ENCODE measurements at places on chromosomes 13 and 19. TPM values are rescaled to one million over a fixed set of nuclear protein-coding genes. Genes with fewer than 3 reads are reported as not detected.

TMIGD2 gene
- not detected for total RNA-seq

DNAAF3 gene
- not detected for total RNA-seq

ZNF296 gene
- total RNA-seq = 1.3 TPM

- H3K4me3 ChIP-seq = no peak overlapping the region
- no peak overlapping the region for H3K27ac ChIP-seq
- no peak for DNase-seq
- H3K4me1 ChIP-seq = no peaks in the 10 kb centered on the region
Measured at GRCh38 chr13:102376318-102376717, 25.5 kb downstream of the FGF14 start.

- no peaks in the 10 kb centered on the region for H3K4me1 ChIP-seq
- no peak overlapping the region for H3K27ac ChIP-seq
- DNase-seq = no peak
- H3K27me3 ChIP-seq = no peaks in the 10 kb centered on the region
Measured at GRCh38 chr19:5697022-5697889, 7.2 kb downstream of the RPL36 start.

COX7A1 gene
- 69.3 TPM for total RNA-seq

DNA sequence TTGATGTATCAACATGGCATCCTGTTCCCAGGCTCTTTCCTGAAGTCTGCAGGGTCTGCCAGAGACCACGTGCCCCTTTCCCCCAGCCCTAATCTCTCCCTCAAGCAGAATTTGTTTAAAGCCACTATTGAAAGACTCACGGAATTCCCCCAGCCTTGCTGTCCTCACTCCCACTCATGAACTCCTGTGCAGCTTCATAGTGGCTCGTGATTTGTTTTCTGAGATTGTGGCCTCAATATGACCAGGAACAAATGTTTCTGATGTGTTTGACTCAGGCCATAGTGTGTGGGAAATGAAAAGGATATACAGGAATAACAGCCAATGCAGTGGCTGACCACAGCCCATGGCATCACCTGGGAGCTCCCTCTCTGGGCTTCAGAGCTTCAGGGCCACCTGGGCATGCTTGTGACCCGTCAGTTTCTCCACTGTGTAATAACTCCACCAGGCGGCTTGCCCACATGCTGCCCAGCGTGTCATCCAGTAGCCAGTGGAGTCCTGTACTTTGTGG lies 8.1 kb upstream of the SERPINE3 start:
- no peaks in the 10 kb centered on the region for H3K4me1 ChIP-seq
- no peak overlapping the region for H3K4me3 ChIP-seq
- H3K36me3 ChIP-seq = no peaks in the 10 kb centered on the region
- no peak for DNase-seq

GRCh38 chr13:85601526-85601925 lies 197.7 kb downstream of the SLITRK6 start:
- H3K4me3 ChIP-seq = no peak overlapping the region
- DNase-seq = no peak
- H3K4me1 ChIP-seq = no peaks in the 10 kb centered on the region
- H3K27ac ChIP-seq = no peak overlapping the region
- H3K36me3 ChIP-seq = no peaks in the 10 kb centered on the region
- H3K27me3 ChIP-seq = no peaks in the 10 kb centered on the region

GRCh38 chr13:30731361-30732045 lies 3.8 kb upstream of the ALOX5AP start:
- H3K4me1 ChIP-seq = no peaks in the 10 kb centered on the region
- DNase-seq = no peak
- no peak overlapping the region for H3K4me3 ChIP-seq
- no peaks in the 10 kb centered on the region for H3K27me3 ChIP-seq
- no peak overlapping the region for H3K27ac ChIP-seq

DNA sequence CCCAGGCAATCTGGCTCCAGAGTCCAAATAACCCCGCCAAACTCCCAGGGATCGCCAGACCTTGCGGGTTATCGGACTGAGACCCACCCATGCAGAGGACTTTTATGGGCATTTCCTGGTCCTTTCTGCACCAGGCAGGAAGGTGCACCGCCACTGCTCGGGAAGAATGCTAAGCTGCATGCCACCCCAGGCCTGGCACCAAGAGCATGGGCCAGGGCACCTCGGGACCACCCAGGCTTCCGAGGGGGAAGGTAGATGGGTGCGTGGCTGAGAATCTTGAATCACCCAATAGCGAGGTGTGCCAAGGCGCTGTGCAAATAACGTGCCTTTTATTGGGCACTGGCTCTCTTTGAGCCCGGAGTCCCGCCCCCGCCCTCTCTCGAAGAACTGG lies 422 bp upstream of the ZNF575 start:
- H3K36me3 ChIP-seq = no peaks in the 10 kb centered on the region
- H3K4me3 ChIP-seq = peak overlapping the region; percentile 71
- peak; percentile 59 for DNase-seq

DNA sequence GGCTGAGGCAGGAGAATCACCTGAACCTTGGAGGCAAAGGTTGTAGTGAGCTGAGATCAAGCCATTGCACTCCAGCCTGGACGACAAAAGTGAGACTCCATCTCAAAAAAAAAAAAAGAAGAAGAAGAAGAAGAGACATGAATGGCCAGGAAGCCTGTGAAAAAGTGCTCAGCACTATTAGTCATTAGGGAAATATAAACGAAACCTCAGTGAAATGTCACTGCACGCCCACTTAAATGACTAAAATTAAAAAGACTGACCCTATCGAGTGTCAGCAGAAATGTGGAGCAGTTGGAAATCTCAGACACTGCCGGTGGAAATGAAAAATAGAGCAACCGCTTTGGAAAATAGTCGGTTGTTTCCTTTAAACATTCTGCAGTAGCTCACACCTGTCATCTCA lies 5.5 kb upstream of the TYROBP start:
- H3K27ac ChIP-seq = no peak overlapping the region
- no peaks in the 10 kb centered on the region for H3K27me3 ChIP-seq
- no peak overlapping the region for H3K4me3 ChIP-seq
- no peaks in the 10 kb centered on the region for H3K4me1 ChIP-seq
- DNase-seq = no peak

IGFL1 gene
- not detected for total RNA-seq

GRCh38 chr19:6161271-6161850 lies 25.9 kb downstream of the ACSBG2 start:
- DNase-seq = no peak
- no peak overlapping the region for H3K27ac ChIP-seq
- H3K4me1 ChIP-seq = no peaks in the 10 kb centered on the region
- no peak overlapping the region for H3K4me3 ChIP-seq

NLRP12 gene
- total RNA-seq = 1.2 TPM

TTC9B gene
- not detected for total RNA-seq

GAPDHS gene
- total RNA-seq = not detected

NPAS1 gene
- total RNA-seq = 2.5 TPM

DNA sequence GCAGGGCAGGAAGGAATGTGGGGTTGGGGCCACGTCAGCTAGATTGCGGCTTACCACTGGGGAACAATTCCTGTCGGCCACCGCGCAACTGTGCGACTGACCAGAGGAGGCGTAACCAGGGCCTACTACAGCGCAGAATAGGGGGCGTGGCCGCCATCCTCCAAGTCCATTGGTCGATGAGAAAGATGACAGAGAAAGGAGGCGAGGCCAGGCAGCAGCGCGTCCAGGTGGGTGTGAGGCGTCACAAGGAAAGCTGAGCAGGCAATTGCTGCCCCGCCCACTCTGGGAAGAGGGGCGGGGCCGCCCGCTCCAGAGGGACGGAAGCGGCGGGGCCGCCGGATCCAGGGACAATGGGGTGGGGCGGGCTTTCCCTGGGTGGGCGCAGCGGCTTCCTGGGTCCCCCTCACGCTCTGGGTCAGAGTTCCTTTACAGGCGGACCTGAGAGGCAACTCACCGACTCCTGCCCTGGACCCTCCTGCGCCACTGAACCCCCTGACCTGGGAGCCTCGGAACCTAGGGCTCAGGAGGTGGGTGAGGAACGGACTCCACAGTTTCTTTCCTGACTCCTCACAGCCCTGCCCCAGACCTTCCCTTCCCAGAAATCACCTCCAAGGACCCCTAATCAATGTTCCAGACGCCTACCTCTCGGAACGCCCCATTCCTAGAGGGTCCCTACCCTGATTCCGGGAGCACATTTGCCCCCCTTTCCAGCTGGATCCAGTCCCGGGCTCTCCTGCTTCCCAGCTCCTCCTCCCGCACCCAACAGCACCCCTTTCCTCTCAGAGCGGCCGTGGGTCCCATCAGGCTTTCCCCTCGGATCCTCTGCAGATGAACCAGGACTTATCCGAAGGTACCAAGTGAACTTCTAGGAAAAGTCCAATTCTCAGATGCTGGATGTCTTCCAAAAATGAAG lies 101.5 kb upstream of the ZNF492 start:
- H3K4me1 ChIP-seq = no peaks in the 10 kb centered on the region
- peak overlapping the region; percentile 68 for H3K4me3 ChIP-seq
- H3K27ac ChIP-seq = peak overlapping the region; percentile 95
- DNase-seq = peak; percentile 95

LILRB2 gene
- 3.5 TPM for total RNA-seq

- no peaks in the 10 kb centered on the region for H3K36me3 ChIP-seq
- DNase-seq = no peak
Measured at GRCh38 chr13:114141261-114141996, 9.0 kb upstream of the RASA3 start.

DNA sequence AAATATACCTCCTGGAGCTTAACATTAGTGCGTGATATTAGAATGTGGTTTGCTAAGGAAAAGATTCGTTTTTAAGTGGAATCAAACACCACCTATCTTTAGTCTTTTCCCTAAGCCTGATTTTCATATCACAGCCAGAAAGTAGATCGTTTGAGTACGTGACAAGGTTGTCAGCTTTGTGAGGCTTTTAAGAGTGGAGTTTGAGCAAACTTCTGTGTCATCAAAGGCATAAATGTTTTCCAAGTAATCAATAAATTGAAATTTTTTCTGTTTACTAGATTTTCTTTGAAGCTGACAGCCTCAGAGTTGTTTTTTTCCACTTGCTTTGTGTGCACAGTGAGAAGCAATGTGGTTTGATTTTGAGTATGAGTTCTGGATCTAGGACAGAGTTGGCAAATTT lies 6.5 kb upstream of the ZNF331 start:
- no peaks in the 10 kb centered on the region for H3K27me3 ChIP-seq
- no peak overlapping the region for H3K27ac ChIP-seq
- H3K4me3 ChIP-seq = no peak overlapping the region
- H3K36me3 ChIP-seq = no peaks in the 10 kb centered on the region
- no peaks in the 10 kb centered on the region for H3K4me1 ChIP-seq
- DNase-seq = no peak

GPR183 gene
- 30.1 TPM for total RNA-seq

GRCh38 chr19:3027981-3028304 lies 1.1 kb downstream of the TLE2 start:
- DNase-seq = no peak
- peak overlapping the region; percentile 87 for H3K27ac ChIP-seq
- no peaks in the 10 kb centered on the region for H3K36me3 ChIP-seq
- H3K4me1 ChIP-seq = no peaks in the 10 kb centered on the region
- no peaks in the 10 kb centered on the region for H3K27me3 ChIP-seq

LIG1 gene
- total RNA-seq = 6.1 TPM

DNA sequence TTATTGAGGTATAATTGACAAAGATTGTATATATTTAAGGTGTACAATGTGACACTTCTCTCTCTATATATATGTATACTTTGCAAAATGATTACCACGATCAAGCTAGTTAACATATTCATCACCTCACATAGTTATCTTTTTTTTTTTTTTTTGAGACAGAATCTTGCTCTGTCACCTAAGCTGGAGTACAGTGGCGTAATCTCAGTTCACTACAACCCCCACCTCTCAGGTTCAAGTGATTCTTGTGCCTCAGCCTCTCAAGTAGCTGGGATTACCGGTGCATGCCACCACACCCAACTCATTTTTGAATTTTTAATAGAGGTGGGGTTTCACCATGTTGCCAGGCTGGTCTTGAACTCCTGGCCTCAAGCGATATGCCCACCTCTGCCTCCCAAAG lies 3.7 kb downstream of the ZSCAN4 start:
- H3K27ac ChIP-seq = no peak overlapping the region
- no peak for DNase-seq
- H3K4me1 ChIP-seq = no peaks in the 10 kb centered on the region
- H3K36me3 ChIP-seq = no peaks in the 10 kb centered on the region
